ENCODE measurements at places on chromosomes 2 and 18.

DNA sequence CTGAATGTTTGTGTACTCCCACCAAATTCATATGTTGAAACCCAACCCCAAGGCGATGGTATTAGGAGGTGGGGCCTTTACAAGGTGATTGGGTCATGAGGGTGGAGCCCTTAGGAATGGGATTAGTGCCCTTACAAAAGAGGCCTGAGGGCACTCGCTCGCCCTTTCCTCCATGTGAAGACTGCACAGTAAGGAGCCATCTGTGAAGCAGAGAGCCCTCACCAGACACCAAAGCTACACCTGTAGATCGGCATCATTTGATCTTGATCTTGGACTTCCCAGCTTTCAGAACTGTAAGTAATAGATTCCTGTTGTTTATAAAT is 62.9 kb upstream of the FZD7 start:
- no peak for DNase-seq

- no peak for DNase-seq
Observed at GRCh38 chr2:190156530-190157212, 94.1 kb upstream of the MSTN start.

DNA sequence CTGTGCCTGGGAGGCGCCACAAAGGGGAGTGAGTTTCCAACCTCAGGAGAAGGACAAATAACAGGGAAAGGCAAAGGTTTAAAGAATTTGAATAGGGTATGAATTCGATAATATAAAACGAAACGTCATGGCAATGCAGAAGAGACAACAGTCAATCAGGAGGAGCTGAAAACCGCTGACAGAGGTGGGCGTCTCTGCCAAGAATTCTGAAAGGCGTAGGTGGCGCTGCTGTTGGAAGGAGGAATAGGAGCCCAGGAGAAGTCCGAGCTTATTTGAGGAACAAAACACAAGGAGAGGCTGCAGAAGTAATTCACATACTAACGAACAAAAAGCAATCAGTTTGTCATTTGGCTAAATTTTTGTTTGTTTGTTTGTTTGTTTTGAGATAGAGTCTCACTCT is 485.8 kb upstream of the POU3F3 start:
- no peak for DNase-seq

GRCh38 chr2:232276733-232277313 is 101.7 kb upstream of the ALPP start:
- no peak for DNase-seq

GRCh38 chr2:233839447-233839820 is 14.9 kb downstream of the HJURP start:
- no peak for DNase-seq

- DNase-seq, result no peak
Observed at GRCh38 chr2:119702203-119702917, 23.4 kb downstream of the TMEM177 start.

GRCh38 chr2:120968307-120969015 is 232.8 kb downstream of the GLI2 start:
- no peak for DNase-seq

GRCh38 chr2:109275120-109276012 is 146.4 kb downstream of the SH3RF3 start:
- no peak for DNase-seq

DNA sequence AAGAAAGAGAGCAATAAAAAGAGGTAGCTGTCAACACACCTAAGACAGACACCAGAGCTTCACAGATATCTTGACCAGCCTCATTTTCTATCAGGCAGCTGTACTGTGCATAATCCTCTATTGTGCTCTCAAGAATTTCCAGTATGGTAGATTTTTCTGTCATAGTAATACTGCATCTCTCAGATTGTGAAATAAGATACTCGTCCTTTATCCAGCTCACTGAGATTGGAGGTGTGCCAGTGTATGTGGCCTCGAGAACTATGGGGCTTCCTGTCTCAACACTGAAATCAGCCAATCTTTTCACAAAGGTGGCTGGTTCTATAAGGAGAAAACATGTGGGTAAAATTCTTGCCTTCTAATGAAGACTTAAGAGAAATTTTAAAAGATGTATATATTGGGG is 88.9 kb downstream of the TTN start:
- DNase-seq, result no peak

- DNase-seq, result no peak
Observed at GRCh38 chr2:98507461-98507860, 62.8 kb downstream of the INPP4A start.

GRCh38 chr2:101492936-101493473 is 18.1 kb upstream of the RFX8 start:
- no peak for DNase-seq

DNA sequence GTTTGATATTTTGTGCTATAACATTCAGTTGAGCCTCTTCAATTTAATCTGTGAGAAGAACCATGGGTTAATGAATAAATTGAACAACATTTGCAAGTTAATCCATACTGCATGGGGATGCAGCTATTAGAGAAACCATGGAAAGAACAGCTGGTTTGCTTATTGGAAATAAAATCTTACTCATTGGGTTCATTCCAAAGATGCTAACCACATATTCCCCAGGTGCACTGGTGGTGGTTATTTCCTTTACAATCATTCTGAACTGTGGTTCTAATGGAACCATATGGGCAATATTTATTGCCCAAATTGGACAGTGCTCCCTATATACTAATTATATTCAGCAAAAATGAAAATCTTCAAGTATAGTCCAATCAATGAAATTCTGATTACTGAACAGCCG is 1200.4 kb upstream of the CDH2 start:
- DNase-seq, result no peak

- DNase-seq, result no peak
Observed at GRCh38 chr18:11946756-11947155, 34.6 kb upstream of the IMPA2 start.

DNA sequence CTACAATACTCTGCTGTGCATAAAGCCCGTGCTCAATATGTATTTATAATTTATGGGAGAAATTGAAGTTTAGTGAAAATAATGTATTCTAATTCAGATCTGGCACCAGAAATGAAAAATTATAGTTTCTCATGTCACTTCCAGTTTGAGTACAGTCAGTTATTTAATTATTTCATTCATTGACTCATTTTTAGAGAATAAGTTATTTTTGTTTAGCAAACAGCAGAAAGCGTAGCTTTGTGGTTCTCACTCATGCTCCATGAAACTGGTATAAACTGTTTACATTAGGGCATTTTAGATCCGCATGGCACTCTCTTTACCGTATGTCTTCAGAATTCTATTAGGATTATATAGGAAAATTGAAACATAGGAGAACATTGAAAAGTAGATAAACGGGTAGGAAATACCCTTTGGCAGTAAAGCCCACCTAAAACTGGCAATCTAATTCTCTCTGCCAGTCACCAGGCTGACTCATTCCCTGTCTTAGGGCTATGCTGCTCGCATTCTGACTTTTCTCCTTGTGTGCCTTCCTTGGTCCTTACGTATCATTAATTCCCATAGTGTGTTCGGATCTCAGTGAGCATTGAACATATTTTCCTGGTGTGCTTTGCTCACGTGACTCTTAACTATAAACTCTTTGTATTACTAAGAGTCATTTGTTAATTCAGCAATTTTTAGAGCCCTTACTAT is 106.0 kb downstream of the ZNF236 start:
- no peak for DNase-seq

GRCh38 chr18:73638709-73639108 is 508.9 kb downstream of the FBXO15 start:
- DNase-seq, result no peak

DNA sequence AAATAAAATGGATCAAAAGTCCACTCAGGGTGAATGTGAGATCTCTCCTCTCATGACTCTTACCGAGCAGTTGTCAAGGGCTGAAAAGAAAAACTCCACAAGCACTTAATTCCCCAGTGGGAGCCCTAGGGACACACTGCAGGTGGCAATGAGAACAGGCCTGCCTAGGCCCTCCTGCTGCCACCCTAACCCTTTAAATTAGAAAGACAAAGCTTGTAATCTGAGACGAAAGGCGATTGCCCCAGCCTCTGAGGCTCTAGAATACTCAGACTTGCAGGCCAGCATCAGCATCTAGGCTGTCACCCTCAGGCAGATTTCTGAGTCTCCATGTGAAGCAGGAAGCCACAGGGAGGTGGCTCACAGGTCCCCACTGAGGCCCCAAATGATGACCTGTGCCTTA is 457.0 kb upstream of the MYT1L start:
- DNase-seq, result no peak

DNA sequence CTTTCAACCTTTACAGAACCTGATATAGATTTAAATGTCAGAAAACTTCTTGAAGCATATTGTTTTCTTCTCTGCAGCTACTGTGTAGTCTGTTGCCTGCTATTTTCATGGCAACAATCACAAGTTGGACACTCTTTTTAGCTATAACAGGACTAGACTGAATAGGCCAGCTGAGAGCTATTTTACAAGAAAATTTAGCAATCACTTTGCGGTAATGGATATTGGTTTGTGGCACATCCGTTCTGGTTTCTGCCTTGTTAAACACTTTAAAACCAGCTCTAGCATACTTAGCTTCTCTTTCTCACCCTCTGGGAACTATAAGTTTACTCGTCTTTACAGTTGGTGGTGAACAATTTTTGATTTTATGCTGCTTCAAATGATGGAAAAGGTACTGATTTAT is 125.7 kb downstream of the MAP2 start:
- DNase-seq, result no peak

DNA sequence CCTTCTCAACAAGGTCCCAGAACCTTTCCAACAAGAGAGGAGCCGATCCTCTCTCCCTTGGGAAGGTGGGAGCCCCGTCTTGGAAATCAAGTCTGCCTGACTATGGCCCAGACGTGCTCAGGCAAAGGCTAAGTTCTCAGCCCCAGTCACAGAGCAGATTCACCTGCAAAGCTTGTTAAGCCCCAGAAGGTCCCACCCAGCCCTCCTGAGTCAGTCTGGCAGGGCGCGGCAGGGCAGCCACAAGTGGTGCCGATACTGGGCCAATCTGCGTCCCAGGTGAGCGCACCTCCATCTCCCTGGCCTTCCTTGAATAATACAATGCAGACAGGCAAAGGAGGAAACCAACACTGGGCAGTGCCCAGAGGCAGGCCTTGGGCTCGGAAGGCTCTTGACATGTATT is 15.0 kb downstream of the CRACDL start:
- DNase-seq, result no peak

GRCh38 chr18:76349067-76349715 is 145.9 kb downstream of the ZNF516 start:
- DNase-seq, result peak; percentile 34

DNA sequence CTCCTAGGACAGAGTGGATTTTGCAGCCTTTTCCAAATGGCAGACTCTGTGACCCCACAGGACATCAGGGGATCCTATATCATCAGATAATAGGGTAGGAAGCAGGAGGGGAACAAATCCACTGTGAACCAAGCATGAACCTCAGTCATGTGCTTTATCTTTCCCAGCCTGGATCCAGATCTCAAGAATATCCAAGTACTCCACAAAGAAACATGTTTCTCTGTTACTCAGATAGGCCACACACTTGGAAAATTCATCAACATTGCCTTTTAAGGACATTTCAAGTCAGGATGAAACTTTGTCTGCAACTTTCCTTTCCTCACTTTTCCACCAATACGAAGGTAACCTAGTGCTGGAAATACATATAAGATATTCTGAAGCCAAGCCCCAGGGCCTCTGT is 85.8 kb downstream of the RDH14 start:
- no peak for DNase-seq

DNA sequence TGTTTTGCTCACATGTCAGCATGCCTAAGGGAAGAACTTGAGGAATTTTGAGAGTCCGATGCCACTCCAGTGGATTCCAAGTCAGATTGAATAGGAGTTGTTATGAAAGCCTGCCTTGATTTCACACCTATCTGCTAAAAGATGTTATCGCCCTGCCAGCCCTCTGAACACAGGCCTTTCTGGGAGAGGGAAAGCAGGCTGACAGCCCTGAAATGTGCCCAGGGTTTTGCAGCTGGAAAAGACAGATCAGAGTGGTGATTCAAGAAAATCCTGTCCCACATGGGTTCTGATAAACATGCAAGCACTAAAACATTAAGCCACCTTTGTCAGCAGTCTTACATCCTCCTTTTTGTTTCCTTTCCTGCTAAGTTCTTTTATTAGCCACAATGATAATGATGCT is 1752.9 kb upstream of the CELF4 start:
- no peak for DNase-seq

DNA sequence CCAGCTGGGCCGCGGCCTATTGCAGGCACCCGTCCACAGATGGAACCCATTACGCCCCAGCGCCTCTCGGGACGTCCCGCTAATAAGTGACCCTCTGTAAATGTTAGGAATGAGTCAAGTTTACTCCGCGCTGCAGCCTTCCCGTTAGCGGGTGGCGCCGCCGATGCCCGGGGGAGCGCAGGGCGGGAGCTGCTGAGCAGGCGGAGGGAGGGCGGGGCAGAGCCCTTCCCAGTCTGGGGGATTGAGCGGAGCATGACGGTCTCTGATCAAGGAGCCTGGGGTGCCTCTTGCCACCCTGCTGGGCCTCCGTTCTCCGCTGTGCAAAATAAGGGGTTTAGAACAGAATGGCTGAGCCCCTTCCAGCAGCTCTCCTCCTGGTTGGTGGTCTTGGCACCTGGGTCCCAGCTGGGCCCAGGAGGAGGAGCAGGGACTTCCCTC is 10.5 kb downstream of the CROCC2 start:
- DNase-seq, result no peak

DNA sequence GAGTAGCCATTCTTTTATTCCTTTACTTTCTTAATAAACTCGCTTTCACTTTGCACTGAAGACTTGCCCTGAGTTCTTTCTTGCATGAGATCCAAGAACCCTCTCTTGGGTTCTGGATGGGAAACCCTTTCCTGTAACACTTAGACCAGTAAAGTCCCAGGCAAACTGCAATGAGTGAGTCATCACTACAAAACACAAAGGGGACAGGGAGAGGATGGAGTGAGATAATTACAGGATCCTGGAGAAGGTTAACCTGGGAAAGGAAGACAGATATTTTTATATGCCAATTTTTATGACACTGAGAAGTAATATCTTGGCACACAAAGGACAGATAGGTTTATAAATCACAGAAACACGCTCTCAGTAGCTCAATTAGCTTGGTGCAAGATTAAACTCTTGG is 48.7 kb downstream of the EHD3 start:
- DNase-seq, result no peak
